ENCODE measurements at places on chromosomes 3 and 15.
A peak's percentile ranks its signal among the peaks of the same experiment; 100 is the strongest.

DNA sequence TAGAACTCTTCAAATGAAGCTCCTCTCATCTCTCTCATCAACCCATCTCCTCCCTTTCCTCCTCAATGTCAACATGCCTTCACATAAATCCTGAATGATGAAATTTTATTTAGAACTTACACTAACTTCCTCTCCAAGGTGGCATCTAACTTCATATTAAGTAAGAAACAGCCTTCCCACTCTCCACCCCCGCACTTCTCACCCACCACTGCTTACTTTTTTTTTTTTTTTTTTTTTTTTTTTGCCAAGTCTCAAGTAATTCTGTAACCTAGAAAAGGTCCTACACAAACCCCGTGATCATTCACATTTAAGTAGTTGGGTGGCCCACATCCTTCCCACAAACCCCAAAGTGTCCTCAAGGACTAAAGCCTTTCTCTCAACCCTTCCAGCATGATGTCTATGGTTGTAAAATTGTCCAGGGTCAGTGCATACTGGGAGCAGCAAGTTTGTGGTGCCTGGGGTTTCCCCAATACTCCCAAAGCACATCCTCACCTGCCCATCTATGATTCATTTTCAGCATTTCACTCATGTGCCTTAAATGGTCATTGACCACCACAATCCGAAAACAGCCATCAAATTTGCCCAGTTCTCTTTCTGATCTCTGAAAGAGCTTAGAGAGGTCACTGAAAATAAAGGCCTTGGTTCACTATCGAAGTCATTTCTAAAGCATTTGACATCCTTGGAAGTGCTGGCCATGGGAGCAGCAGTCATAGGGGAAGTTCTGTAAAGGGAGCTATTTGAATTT lies 47.2 kb downstream of the CD86 start:
- no peak for DNase-seq

- no peak for DNase-seq
Observed at GRCh38 chr15:78408355-78408640, 29.7 kb upstream of the IREB2 start.

- no peak for DNase-seq
Observed at GRCh38 chr3:57937092-57937491, 71.1 kb upstream of the FLNB start.

DNA sequence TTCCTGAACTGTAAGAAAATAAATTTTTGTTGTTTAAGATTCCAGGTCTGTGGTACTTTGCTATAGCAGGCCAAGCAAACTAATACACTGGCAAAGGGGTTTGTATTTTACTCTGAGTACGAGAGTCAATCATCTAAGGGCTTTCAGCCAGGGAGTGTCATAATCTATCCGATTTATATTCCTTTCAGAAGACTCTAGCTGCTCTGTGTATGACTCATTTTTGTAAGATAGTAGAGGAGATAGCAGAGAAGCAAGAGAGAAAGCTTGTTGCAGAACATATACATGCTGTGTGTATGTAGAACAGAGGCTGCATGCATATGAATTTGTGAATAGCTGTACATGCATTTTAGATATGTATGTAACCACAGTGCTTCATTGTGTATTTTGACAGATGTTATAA lies 577.9 kb upstream of the EPHA6 start:
- DNase-seq = no peak

- no peak for DNase-seq
Observed at GRCh38 chr15:61712129-61712759, 348.0 kb downstream of the VPS13C start.

- no peak for DNase-seq
Observed at GRCh38 chr3:177119829-177120228, 77.5 kb downstream of the TBL1XR1 start.

DNA sequence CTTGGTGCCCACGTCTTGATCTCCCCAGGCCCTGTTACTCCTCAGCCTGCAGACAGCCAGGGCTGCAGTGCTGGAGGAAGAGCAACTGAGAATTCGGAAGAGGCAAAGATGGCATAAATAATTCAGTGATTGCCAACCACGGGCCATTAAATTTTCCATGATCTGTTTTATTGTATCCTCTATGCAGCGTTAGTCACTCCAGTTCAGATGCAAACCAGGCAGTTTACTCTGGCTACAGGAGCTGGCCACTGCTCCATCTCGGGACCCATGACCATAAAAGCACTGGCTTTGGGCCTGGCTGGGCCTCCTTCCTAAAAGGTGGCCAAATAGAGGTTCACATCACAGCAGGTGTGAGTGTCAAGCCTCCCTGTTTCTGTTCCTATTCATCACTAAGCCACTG lies 137.6 kb upstream of the TLE3 start:
- no peak for DNase-seq

DNA sequence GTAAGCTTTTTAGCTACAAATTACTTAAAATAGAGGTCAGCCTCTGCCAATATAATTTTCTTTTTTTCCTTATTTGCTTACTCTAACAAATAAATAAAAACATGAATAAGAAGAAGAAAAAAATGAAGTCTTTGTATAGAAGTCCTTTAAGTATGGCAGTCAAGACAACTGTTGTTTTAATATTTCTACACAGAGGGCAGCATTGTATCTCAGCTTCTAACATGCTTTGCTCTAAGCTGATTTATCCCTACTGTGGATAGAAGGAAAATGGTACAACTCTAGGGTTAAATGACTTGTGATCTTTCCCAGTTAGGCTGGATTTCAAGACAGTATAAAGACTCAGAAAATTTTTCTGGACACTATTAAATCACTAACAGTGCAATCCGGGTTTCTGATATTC lies 104.3 kb upstream of the MEIS2 start:
- peak; percentile 13 for DNase-seq

Data from GM23338 (cell line).